ENCODE measurements at places on chromosomes 7 and 10. TPM values are rescaled to one million over a fixed set of nuclear protein-coding genes. Genes with fewer than 3 reads are reported as not detected.

PRF1 gene
- total RNA-seq = 3.2 TPM

COL17A1 gene
- total RNA-seq = 0.87 TPM

CRHR2 gene
- total RNA-seq = 0.23 TPM

CD36 gene
- 114 TPM for total RNA-seq

- H3K36me3 ChIP-seq = peaks cover 1% of the 10 kb centered on the region
- no peak overlapping the region for H3K4me3 ChIP-seq
- H3K27me3 ChIP-seq = no peaks in the 10 kb centered on the region
These were observed 122.7 kb downstream of the PRKCQ start for GRCh38 chr10:6457376-6457775.

- H3K36me3 ChIP-seq = no peaks in the 10 kb centered on the region
- no peak for DNase-seq
- peaks cover 2% of the 10 kb centered on the region for H3K27me3 ChIP-seq
- no peaks in the 10 kb centered on the region for H3K4me1 ChIP-seq
- H3K27ac ChIP-seq = no peak overlapping the region
- H3K4me3 ChIP-seq = no peak overlapping the region
These were observed 1249.4 kb upstream of the SORCS1 start for GRCh38 chr10:108413954-108414353.

GRCh38 chr10:102869258-102870198, at the start of gene AS3MT:
AS3MT (plus strand) TSS chr10:102869470; CDS start chr10:102869593, 123 bp downstream.
- DNase-seq = peak; percentile 61
- H3K36me3 ChIP-seq = no peaks in the 10 kb centered on the region
- no peaks in the 10 kb centered on the region for H3K27me3 ChIP-seq

- no peak for DNase-seq
- no peak overlapping the region for H3K27ac ChIP-seq
- H3K4me1 ChIP-seq = no peaks in the 10 kb centered on the region
These were observed 7.7 kb upstream of the RET start for GRCh38 chr10:43069211-43069515.

- no peaks in the 10 kb centered on the region for H3K4me1 ChIP-seq
- no peak overlapping the region for H3K27ac ChIP-seq
- H3K27me3 ChIP-seq = no peaks in the 10 kb centered on the region
- DNase-seq = no peak
- no peaks in the 10 kb centered on the region for H3K36me3 ChIP-seq
- H3K4me3 ChIP-seq = no peak overlapping the region
These were observed 8.3 kb downstream of the SLC37A3 start for GRCh38 chr7:140390034-140390433.

DNA sequence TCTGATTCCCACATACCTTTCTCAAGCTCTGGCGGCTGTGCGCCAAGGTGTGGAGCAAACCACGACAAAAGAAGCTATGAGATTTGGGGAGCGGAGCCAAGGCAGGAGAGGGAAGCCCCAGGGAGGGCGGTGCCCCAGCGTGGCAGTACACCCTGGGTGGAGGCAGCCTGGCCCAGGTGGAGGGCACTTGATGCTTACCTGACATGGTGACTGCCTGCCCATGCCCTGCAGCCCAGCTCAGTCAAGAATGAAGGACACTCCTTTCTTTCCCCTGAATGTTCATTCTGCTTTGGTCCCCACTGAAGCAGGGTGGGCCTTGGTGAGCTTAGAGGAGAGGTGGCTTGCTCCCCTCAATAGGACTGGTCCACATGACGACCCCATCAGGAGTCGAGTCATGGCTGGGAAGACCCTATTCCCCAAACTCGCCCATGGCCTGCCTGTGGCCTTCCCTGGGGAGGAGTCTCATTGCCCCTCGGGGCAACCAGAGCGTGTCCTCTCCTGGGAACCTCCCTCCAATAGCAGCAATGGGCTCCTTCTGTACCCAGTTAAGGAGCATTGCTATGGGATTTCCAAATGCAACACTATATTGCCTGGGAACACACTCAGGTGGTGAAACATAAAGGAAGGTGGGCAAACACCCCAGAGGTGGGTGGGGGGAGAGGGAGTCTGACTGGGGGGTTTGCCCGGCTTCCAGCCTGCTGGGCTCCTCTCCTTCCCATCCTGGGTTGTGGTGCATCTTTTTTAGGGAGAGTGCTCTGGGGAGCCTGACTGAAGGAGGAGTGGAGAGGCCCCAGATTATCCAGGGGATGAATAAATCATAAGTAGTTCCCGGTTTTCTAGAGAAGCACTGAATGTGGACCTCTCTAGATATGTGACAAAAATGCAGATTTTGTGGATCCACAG, 22.7 kb downstream of the RAMP3 start:
- DNase-seq = peak; percentile 43
- H3K27ac ChIP-seq = no peak overlapping the region
- no peaks in the 10 kb centered on the region for H3K27me3 ChIP-seq
- H3K4me3 ChIP-seq = no peak overlapping the region
